NCI-H1105 treated with DMSO at 0.1 percent for 48 hours (cell line): ENCODE measurements at places on chromosomes 6 and 20.

DNA sequence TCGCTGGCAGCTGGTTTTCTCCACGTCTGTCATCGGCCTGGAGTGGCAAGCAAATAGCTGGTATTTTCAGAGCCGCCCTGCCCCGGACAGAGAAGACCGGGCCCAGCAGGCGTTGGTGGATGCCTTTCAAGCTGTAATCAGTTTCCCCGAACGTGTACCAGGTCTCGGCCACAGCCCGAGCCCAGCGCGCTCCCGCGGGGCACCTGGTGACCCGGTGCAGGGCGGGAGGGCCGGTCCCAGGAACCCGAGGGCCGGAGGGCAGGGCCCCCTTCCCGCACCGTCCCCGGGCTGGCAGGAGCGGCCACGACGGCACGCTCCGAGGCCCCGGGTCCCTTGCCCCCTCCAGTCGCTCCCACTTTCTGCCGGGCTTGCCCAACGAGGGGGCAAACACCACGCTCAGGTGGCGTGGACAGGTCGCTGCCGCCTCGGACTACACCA, 348 bp upstream of the PYGB start:
- DNase-seq = peak; percentile 61

DNA sequence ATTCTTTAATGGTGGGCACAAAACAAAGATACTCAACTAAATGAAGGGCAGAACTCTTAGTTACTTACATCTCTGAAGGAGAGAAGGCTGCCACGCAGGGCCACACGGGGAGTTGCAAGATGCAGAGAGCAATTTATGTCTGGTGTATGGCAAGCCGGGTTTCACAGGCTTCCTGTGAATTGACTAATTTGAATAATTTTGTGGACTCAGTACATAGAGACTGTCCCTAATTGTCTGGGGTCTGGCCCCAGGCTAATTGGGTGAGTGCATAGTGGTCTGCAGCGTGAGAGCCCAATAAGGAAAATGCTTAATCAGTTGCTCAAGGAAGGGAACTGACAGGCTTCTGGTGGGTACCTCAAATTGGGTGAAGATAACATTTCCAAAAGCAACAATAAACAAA, 205.7 kb downstream of the OTOR start:
- DNase-seq = no peak

DNA sequence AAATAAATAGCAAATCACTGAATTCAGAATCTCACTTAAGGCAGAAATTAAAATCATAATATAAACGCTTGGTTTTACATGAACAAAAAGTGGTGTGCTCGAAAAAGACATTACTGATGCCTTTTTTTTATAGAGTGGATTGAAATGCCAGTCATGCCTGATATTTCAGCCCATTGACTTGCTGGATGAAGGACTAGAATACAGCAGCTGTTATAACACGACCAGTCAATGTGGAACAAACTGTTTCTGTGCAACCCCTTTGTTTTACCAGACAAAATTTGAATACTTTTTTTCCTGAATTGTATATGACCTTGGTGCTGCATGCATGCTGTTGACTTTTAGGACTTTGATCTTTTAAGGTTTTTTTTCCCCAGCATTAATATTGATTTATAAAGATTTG, 150.0 kb downstream of the QKI start:
- no peak for DNase-seq

DNA sequence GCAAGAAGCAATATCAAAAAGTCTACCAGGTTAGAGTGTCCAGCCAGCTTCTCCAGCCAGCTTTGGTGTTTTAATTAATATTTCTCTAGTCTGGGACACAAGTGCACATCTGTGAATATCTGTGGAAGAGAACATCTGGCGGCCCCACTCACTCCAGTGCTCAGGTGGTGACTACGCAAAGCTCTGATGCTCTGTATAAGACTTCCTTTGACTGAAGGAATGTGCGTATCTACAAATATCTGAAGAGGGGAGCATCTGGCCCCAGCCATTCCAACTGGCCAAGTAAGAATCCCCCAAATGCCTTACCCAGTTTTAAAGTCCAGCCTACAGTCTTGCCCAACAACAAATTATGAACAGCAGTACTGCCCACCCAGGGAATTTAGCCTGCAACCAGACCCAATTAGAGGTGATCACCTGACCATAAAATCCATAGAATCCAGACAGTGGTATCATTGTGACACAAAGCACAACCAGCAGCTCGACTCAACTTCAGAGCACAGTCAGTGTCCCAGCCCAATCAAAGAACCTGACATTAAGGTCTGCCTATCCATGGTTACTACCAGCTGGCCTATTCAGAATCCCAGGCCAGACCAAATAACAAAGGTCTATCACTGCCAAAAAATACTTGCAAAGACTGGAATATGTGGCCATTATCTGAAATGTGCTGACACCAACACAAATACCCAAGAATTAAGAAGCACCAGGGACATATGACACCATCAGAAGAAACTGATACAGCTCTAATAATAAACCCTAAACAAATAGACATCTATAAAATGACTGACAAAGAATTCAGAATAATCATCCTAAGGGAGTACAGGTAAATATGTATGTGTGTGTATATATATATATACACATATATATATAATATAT, 76.1 kb upstream of the MANEA start:
- peak; percentile 10 for DNase-seq

- no peak for DNase-seq
Observed at GRCh38 chr20:19815553-19815991, 57.5 kb downstream of the RIN2 start.

DNA sequence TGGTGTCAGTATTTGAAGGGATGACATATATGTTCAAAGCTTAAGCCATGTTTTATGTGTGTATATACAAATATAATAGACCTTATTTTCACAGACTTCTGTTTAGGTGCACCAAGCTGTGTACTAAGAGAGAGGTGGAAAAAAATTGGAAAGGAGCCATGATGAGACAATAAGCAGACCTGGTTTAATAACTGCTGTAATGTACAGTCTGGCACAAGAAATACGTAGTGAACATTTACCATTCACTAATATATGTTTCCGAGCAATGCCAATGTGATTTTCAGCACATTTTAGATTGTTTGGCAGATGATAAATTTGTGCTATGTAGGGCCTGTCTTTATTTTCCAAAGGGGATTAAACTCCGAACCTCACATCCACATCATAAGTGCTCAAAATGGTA, 116.3 kb downstream of the KHDC1L start:
- DNase-seq = peak; percentile 5
